ENCODE measurements at places on chromosomes 13 and 19.

DNA sequence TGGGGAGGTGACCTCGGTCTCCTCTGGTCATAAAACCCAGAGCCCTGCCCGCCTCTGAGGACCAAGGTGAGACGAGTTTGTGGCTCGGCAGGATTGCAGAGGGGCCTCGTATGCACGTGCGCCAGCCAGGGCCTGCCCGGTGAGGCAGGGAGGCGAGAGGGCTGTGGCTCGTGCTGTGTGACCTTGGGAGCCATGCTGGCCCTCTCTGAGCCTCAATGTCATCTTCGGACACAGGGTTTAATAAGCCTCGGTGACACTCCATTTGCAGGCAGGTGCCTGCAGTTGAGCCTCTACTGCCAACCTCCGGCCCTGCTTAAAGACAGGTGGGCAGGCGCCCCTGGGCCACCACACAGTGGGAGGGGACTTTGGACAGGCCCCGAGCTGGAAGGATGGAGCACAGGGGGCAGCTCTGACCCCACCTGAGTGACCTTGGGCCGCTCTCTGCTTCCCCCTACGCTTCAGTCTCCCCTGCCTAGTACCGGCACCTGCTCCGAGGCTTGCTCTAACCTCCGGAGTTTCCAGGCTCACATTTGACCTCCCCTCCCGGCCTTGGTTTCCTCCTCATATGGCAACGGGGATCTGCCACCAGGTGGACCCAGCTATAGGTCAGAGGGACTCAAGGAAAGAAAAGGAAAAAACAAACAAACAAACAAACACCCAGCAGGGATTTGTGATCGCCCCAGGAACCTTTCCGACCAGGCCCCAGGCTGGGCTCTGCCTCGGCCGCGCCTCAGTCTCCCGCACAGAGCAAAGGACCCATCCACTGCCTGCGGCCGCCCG lies 3.1 kb downstream of the ZBTB7A start:
- DNase-seq = no peak

GRCh38 chr19:51386882-51387520 lies 773 bp downstream of the LIM2 start:
- DNase-seq = no peak

DNA sequence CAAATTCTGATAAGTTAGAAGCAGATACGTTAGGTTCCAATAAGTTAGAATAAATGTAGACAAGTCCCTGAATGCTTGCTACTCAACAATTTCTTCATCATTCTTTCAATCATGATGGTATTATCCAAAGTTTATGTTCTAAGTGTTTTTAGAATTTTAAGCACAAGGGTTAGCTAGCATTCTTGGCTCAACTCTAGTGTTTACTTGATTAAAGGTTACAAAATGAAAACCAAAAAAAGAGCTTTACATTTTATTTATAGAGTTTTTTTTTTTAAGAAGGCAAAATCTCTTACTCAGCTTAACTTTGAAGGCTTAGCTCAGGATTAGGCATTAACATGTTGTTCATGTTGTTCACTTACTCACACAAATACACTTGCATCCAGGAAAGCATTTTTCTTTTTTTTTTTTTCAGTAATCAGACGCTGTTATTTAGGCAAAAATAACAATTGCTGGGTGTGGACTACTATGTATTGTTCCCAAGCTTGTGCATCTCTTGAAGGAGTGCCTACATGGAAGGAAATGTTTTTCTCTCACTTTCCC lies 420.6 kb downstream of the DCT start:
- no peak for DNase-seq

- DNase-seq = no peak
Observed at GRCh38 chr13:21833921-21834320, 163.0 kb downstream of the FGF9 start.

- no peak for DNase-seq
Observed at GRCh38 chr13:23861310-23861709, 27.9 kb downstream of the MIPEP start.

GRCh38 chr13:36921631-36922301 lies 1.7 kb upstream of the SMAD9 start:
- DNase-seq = no peak

Measured in esophagus squamous epithelium (tissue), 5 donors.